Fibroblast of the aortic adventitia (primary cell): ENCODE measurements at places on chromosomes 13 and 19. TPM values are rescaled to one million over a fixed set of nuclear protein-coding genes. Genes with fewer than 3 reads are reported as not detected.

Gene ZNF577
- 6.7 and 8.9 TPM in 2 replicates for total RNA-seq

GRCh38 chr13:71801781-71802180 lies 65.2 kb downstream of the DACH1 start:
- DNase-seq = no peak

GRCh38 chr19:46346821-46347571 lies at the start of gene PPP5C:
Gene PPP5C, plus strand, starts transcription at chr19:46347087. Its CDS starts 10 bp downstream, at chr19:46347097.
- peak; percentile 87 for DNase-seq

DNA sequence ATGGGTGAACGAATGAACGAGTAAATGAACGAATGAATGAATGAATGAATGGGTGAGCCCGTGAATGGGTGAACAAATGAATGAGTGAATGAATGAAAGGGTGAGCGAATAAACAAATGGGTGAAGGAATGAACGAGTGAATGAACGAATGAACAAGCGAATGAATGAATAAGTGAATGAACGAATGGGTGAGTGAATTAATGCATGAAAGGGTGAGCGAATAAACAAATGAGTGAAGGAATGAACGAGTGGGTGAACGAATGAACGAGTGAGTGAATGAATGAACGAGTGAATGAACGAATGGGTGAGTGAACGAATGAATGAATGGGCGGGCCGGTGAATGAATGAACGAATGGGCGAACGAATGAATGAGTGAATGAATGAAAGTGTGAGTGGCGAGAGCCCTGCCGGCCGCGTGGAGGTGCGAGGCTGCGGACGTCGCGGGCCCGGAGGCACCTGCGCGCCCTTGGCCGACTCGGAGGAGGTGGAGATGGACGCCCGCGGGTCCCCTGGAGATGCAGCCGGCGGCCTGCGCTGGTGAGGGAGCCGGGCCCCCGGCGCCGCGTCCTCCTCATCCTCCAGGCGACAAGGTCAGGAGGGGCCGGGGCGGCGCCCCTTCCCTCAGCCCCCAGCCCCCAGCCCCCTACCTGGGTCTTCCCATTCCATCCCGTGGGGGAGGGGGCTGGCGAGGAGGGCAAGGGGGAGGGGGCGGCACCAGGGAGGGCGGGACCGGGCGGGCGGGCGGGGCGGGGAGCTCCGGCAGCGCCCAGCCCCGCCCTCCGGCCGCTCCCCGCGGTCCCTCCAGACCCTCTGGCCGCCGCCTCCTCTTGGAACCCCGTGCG lies 15.4 kb downstream of the ANKRD24 start:
- no peak for DNase-seq

DNA sequence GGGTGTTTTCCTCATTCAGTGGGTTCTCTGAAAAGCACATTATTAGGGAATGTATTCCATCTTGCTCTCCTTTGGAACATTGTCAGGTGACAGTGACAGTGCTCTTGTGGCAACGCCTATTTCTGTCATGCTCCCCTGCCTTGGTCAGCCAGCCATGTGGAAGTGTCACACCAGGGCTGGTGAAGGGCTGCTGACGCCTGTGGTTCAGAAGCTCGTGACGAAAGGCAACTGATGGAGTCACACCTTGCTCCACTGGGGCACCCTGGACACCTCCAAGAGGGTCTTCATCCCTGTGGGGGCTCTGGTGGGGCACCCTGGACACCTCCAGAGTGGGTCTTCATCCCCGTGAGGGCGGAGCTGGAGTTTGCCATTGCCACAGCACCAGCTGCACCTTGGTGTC lies 68.9 kb upstream of the GPR183 start:
- DNase-seq = no peak

DNA sequence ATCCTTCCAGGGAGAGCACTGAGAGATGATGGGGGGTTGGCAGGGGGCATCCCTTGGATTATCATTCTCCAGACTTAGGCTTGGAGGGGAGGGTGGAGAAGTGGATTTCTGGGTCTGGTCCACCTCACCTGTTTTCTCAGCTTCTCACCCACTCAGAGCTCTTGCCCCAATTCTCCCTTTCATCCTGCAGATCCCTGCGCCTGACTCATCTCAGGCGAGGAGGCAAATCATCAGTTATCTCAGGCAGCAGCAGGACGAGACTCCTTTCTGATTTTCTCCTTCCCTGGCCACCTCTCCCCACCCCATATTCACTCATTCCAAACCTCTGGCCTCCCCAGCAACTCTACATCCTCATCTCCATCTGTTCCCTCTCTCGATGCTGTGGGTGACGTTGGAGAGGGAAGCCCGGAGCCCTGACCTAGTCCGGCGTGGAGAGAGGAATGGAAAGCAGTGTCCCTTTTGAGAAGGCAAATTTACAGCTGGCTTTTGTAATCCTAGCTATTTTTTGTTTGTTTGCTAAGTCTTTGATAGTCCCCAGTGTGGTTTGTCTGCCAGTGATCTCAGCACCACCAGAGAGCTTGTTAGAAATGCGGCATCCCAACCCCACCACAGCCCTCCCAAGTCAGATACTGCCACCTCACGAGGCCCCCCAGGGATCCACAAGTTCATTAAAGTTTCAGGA lies 24.0 kb upstream of the TPT1 start:
- DNase-seq = no peak

GRCh38 chr13:50224534-50224933 lies 209.3 kb downstream of the KCNRG start:
- no peak for DNase-seq

DNA sequence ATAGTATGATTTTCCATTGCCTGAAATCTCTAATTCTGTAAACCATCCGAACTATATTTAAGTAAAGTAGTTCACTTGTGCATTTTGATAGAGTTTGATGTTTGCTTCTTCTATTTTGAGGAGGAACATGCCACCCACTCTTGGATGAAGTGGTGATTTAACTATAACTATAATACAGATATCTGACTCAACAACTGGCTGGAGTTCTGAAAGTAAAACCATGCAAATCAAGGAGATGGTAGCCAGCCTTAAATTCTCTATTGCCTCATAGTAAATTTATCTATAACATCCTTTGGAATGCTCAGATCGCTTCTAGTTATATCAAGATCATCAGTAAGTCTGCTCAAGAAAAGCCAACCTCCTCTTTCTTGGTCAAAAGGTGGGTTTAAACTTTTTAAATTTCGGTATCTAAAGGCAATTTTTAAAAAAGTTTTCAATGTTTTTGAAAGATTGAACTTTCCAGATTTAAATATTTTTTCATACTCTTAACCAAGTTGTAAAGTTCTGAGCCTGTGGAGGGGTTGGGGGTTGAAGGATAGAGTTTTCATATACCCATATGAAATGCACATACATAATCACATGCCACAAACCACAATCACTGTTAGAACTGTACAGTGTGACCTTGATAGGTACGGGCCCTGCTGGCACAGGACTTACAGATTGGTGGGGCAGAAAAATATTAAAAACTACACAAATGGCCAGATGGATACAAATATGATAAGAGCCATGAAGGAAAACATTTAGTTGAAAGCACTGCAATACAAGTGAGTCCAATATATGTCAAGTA lies 90.5 kb upstream of the RFC3 start:
- peak; percentile 60 for DNase-seq

- peak; percentile 41 for DNase-seq
Measured at GRCh38 chr19:1468821-1469254, 10.2 kb downstream of the C19orf25 start.

DNA sequence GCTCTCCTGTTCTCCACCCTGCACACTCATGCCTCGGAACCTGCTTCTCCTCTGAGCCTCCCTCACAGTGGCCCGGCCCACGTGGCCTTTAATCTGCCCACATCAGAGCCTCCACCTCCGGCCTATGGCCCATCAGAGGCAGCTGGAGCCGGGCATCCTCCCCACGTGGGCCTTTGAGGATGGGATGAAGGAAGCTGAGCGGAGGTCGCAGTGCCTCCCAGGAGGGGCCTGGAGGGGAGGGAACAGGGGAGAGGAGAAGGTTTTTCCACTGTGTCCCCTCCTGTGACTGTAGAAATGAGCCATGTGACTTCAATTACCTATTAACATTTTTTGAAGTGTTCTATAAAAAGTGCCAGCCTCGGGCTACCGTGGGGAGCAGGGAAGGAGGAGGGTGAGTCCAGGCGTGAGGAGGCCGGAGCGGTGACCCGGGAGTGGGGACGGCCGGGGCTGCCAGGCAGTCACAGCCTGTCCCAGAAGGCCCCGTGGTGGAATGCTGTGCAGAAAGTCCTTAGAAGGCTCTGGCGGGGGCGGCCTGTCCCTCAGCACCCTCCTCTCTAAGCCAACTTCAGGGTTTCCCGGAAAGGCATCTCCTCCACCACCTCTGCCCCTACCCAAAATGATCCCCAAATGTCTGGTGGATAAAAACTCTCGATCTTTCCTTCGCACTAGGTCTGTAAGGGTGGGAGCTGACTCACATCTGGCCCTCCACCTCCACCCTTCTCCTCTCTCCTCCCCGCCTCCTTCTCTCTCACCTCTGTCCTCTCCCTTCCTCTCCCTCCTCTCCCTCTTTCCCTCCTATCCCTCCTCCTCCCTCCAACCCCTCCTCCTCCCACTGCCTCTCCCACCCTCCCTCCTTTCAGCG lies 24.8 kb upstream of the SLC1A5 start:
- no peak for DNase-seq

GRCh38 chr13:106187501-106188095 lies 347.9 kb downstream of the EFNB2 start:
- DNase-seq = no peak

DNA sequence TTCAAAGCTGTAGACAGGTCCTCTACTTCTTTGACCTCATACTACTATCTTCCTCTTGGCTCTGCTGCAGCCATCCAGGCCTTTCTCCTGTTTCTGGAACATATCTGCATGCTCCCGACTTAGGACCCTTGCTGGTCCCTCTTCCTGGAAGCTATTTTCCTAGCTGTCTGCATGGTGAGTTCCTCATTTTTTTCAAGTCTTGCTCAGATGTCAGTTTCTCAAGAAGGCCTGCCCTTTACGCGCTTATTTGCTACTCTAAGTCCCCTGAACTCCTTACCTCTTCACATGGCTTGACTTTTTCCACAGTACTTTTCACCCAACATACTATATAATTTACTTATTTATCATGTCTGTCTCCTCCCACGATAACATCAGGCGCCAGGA lies 31.4 kb downstream of the DNAJC3 start:
- no peak for DNase-seq

DNA sequence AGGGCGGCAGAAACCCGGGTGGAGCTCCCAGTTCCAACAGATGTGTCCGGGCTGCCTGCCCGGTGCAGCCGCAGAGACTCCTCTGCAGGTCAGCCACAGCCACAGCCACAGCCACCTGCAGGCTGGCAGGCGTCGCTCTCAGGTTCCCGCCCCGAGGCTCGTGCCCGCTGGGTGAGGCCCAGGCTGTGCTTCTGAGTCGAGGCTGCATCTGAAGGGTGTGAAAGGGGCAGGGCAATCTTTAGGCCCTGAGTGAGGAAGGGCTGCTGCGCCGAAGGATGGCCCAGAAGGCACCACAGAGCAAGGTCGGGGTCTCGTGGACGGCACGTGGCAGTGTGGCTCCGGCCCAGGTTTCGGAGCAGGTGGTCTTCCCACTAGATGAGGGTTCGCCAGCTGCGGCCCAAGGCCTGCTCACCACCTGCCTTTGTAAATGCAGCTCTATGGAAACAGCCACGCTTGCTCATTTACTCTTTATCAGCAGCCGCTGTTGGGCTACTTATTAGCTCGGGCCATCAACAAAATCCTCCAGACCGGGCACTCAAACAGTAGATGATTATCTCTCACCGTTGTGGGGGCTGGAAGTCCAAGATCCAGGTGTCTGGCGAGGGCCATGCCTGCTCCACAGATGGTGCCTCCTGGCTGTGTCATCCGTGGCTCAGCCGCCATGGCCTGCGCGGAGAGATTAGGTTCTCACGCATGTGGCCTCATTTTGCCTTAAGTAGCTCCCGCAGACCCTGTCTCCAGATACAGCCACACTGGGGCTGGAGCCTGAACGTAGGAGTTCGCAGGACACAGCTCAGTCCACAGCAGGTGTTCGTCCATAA lies 40.3 kb upstream of the TFDP1 start:
- no peak for DNase-seq

DNA sequence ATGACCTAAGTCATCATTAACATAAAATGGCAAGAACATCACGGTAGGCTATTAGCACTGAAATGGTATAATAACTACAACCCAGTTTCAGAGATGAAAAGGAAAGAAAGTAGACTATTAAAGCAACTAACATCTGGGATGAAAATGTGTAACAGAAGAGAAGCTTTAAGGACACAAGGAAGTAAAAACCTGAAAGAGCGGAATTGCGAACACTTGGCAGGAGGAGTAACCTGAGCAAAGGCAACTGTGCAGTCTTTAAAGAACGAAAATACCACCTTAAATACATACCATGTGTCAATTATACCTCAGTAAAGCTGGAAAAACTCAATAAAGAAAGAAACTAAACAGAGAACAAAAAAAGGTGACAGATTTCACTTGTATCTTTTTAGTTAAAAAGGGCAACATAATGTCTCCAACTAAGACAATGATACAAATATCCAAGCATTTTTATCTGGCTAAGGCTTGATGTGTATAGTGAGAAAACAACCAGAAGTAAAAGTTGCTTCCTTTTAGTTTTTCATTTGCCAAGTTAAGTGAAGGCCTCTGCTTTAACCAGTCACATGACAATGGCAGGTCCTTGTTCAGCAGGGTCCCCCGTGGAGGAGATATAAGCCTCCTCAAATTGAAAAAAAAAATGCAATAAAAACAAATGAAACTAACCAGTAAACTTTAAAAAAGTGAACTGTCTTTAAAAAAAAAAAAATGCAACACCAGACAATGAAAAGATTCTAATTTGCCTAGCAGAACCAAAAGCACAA lies 11.6 kb downstream of the USP12 start:
- no peak for DNase-seq
